ENCODE measurements at places on chromosomes 12 and 14. TPM values are rescaled to one million over a fixed set of nuclear protein-coding genes. Genes with fewer than 3 reads are reported as not detected.

GRCh38 chr12:27583981-27584380 lies 60.0 kb downstream of the PPFIBP1 start:
- no peak overlapping the region for H3K27ac ChIP-seq
- DNase-seq = no peak
- no peaks in the 10 kb centered on the region for H3K27me3 ChIP-seq
- H3K4me3 ChIP-seq = no peak overlapping the region
- H3K36me3 ChIP-seq = no peaks in the 10 kb centered on the region

- H3K4me3 ChIP-seq = no peak overlapping the region
- H3K27me3 ChIP-seq = no peaks in the 10 kb centered on the region
- H3K27ac ChIP-seq = no peak overlapping the region
- no peaks in the 10 kb centered on the region for H3K36me3 ChIP-seq
- no peaks in the 10 kb centered on the region for H3K4me1 ChIP-seq
Measured at GRCh38 chr12:82971584-82971983, 284.9 kb downstream of the TMTC2 start.

DNA sequence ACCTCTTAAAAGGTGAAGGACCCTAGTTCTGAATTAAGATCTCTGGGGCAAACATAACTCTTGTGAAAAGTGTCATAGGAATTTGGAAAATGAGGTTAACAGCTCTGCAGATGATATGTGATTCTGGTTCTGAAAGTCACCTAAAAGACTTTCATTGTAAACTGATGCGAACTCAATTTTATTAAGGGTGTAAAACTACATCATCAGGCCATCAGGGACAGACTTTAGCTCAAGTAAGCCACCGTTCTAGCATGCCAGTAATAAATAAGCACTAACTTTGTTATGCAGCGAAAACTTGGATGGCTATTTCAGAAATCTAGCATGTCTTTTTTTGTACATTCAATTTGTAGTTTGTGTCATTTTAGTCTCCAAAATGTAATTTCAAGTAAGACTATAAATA lies 61.6 kb downstream of the R3HDM2 start:
- H3K4me3 ChIP-seq = no peak overlapping the region
- H3K36me3 ChIP-seq = peaks cover 42% of the 10 kb centered on the region
- no peak for DNase-seq
- no peaks in the 10 kb centered on the region for H3K27me3 ChIP-seq
- no peak overlapping the region for H3K27ac ChIP-seq

- peaks cover 36% of the 10 kb centered on the region for H3K36me3 ChIP-seq
- peak; percentile 76 for DNase-seq
- peak overlapping the region; percentile 81 for H3K27ac ChIP-seq
Measured at GRCh38 chr12:47903927-47904712, 674 bp downstream of the VDR start.

DNA sequence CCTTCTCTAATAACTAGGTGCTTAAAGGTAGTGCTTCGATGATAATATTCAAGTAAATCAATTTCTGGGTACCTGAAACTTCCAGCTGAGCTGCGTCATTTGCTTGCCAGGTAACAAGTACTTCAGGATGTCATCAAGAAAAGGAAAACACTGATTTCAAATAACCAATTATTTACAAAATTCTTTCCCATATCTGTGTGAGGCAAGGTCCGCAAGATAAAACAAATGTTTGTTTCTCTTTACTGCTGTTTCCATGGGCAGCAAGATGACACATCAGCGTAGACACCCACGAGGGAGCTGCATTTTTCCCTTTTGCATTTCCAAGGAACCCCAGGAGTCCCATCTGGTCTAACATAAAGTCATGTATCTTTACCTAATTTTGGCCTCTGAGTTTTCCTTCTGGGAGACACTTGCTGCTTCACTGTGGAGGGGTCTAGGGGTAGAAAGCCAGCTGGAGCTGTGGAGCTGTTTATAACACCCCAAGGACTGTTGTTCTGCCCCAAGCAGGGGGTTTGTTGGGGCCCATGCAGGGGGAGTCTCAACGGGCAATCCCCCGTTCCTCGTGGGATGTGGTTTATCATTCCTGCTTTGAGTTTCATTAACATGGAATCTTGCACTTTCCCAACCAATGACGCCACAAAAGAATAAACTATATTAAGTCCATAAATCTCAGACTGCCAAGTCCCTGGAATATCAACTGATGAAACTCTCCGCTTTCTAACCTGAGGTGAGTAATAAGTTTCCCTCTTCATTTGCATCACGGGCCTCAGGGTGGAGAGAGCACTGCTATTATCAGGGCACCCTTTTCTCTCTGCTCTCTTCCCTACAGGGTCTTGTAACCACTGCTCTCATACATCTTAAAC lies 112.8 kb upstream of the PELI2 start:
- no peak for DNase-seq
- peaks cover 5% of the 10 kb centered on the region for H3K36me3 ChIP-seq
- peak overlapping the region; percentile 84 for H3K27ac ChIP-seq
- no peak overlapping the region for H3K4me3 ChIP-seq
- H3K27me3 ChIP-seq = peaks cover 36% of the 10 kb centered on the region

DNA sequence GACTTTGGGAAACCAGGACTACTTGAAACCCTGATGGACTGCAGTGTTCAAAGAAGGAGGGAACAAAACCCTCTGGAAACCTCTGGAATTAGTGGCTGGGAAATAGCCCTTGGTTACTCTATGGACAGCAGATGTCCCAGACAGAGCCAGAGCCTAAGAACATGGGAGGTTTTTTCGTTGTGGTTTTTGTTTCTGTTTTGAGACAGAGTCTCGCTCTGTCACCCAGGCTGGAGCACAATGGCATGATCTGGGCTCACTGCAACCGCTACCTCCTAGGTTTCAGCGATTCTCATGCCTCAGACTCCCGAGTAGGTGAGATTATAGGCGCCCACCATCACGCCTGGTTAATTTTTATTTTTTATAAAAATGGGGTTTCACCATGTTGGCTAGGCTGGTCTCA lies 1378.7 kb downstream of the AACS start:
- H3K4me1 ChIP-seq = no peaks in the 10 kb centered on the region
- H3K27me3 ChIP-seq = no peaks in the 10 kb centered on the region
- no peak overlapping the region for H3K4me3 ChIP-seq
- H3K36me3 ChIP-seq = no peaks in the 10 kb centered on the region
- no peak for DNase-seq

GRCh38 chr12:6208130-6208529 lies 7.9 kb downstream of the CD9 start:
- no peak overlapping the region for H3K4me3 ChIP-seq
- H3K36me3 ChIP-seq = no peaks in the 10 kb centered on the region
- no peak for DNase-seq
- peaks cover 18% of the 10 kb centered on the region for H3K27me3 ChIP-seq
- peaks cover 7% of the 10 kb centered on the region for H3K4me1 ChIP-seq

GRCh38 chr12:38144601-38145436 lies 171.8 kb upstream of the ALG10B start:
- DNase-seq = no peak
- H3K4me1 ChIP-seq = peaks cover 3% of the 10 kb centered on the region
- no peaks in the 10 kb centered on the region for H3K36me3 ChIP-seq
- no peaks in the 10 kb centered on the region for H3K27me3 ChIP-seq

DNA sequence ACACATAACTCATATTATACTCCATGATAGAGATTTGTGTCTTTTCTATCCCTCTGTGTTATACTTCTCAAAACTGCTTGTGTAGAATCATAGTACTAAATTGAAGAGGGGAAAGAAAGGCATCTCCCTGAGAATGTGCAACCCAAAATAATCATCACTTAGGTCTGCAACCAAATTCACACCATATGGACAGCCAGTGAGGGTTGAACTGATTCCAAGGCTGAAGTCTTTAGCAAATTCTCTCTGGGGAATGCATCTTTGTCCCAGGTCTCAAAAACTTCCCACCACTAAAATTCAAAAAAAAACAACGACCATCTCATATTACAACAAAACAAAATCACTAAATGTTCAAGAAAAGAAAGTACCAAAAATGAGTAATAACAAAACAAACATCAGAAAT lies 11.0 kb downstream of the ZFC3H1 start:
- H3K27me3 ChIP-seq = no peaks in the 10 kb centered on the region
- H3K27ac ChIP-seq = no peak overlapping the region
- H3K36me3 ChIP-seq = peaks cover 32% of the 10 kb centered on the region
- peaks cover 32% of the 10 kb centered on the region for H3K4me1 ChIP-seq
- H3K4me3 ChIP-seq = no peak overlapping the region

- peaks cover 12% of the 10 kb centered on the region for H3K4me1 ChIP-seq
- H3K27ac ChIP-seq = no peak overlapping the region
- no peak overlapping the region for H3K4me3 ChIP-seq
- no peak for DNase-seq
Measured at GRCh38 chr14:20419419-20419818, 6.1 kb upstream of the TEP1 start.

GRCh38 chr14:56491299-56492285 lies 88.0 kb upstream of the TMEM260 start:
- no peak overlapping the region for H3K27ac ChIP-seq
- no peak for DNase-seq
- H3K4me1 ChIP-seq = peaks cover 4% of the 10 kb centered on the region
- no peaks in the 10 kb centered on the region for H3K27me3 ChIP-seq

DNA sequence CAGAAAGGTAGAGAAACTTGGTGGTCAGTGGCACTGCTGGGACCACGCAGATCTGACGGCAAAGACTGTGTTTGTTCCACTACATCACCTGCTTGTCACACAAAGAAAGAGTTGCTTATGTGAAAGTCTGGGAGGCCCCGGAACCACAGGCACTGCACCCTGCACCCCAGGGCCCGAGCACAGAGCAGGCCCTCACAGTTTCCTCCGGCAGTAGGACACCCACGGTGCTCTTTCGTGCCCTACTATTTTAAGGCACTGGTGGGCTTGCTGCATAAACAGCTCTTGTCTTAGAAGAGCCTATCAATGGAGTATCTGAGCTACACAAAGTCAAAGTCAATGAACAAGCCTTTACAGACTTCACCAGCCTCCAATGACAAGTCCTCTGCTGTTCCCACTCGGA lies 8.0 kb downstream of the LGMN start:
- no peak overlapping the region for H3K27ac ChIP-seq
- no peak for DNase-seq
- H3K27me3 ChIP-seq = peaks cover 20% of the 10 kb centered on the region
- H3K36me3 ChIP-seq = peaks cover 2% of the 10 kb centered on the region
- no peak overlapping the region for H3K4me3 ChIP-seq
- peaks cover 5% of the 10 kb centered on the region for H3K4me1 ChIP-seq

- H3K27ac ChIP-seq = peak overlapping the region; percentile 71
- H3K4me3 ChIP-seq = peak overlapping the region; percentile 80
- no peak for DNase-seq
- no peaks in the 10 kb centered on the region for H3K36me3 ChIP-seq
Measured at GRCh38 chr12:92927436-92928281, 1.4 kb downstream of the EEA1 start.

DNA sequence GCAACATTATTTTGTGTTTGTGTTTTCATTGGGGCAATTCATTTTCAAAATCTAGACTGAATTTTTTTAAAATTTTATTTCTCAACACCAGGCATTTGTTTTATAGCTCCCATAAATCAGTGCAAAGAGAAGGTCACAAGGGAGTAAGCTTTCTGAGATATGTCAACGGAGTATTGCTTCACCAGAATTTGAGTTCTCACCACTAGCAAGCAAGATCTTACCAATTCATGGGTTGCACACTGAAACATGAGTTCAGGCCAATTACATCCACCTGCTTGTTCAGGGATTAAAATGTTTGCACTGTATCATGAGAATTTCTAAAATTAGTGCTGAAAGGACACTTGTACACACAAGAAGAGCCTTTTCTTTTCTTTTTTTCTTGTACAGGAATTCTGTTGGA lies 121.9 kb downstream of the CAND1 start:
- H3K4me3 ChIP-seq = no peak overlapping the region
- no peak overlapping the region for H3K27ac ChIP-seq
- H3K4me1 ChIP-seq = no peaks in the 10 kb centered on the region
- H3K27me3 ChIP-seq = no peaks in the 10 kb centered on the region

GRCh38 chr12:50842637-50843493 lies at the start of gene TMPRSS12:
TSS of gene TMPRSS12 (plus strand) at chr12:50842926. CDS start at chr12:50842965, 39 bp downstream.
- no peak for DNase-seq
- H3K4me3 ChIP-seq = no peak within 1 kb of the TSS
- no peaks in the 10 kb centered on the region for H3K36me3 ChIP-seq
- no peak within 1 kb of the TSS for H3K27ac ChIP-seq
- peaks cover 9% of the 10 kb centered on the region for H3K27me3 ChIP-seq

DNA sequence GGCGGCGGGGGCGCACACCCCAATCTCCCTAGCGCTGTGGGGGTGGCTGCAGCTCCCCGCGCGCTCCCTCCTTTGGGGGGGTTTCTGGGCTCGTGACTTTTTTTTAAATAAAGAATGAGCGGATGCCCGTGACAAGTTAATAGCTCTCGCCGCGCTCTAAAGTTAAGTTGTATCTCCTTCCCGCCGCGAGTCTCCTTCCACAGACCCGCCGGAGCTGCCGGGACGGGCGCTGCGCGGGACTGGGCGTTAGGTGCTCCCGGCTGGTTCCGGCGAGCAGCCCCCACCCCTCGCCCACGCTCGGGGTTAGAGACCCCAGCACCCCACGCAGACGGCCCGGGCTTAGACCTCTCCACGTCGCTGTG lies 82.6 kb upstream of the HMGA2 start:
- H3K36me3 ChIP-seq = no peaks in the 10 kb centered on the region
- peaks cover 23% of the 10 kb centered on the region for H3K27me3 ChIP-seq
- H3K27ac ChIP-seq = no peak overlapping the region
- no peak overlapping the region for H3K4me3 ChIP-seq
- no peak for DNase-seq
- H3K4me1 ChIP-seq = peaks cover 8% of the 10 kb centered on the region

- no peaks in the 10 kb centered on the region for H3K36me3 ChIP-seq
- H3K27ac ChIP-seq = no peak overlapping the region
- no peaks in the 10 kb centered on the region for H3K27me3 ChIP-seq
- no peak overlapping the region for H3K4me3 ChIP-seq
- peaks cover 3% of the 10 kb centered on the region for H3K4me1 ChIP-seq
- peak; percentile 54 for DNase-seq
Measured at GRCh38 chr14:90495357-90496276, 98.8 kb downstream of the CALM1 start.

DNA sequence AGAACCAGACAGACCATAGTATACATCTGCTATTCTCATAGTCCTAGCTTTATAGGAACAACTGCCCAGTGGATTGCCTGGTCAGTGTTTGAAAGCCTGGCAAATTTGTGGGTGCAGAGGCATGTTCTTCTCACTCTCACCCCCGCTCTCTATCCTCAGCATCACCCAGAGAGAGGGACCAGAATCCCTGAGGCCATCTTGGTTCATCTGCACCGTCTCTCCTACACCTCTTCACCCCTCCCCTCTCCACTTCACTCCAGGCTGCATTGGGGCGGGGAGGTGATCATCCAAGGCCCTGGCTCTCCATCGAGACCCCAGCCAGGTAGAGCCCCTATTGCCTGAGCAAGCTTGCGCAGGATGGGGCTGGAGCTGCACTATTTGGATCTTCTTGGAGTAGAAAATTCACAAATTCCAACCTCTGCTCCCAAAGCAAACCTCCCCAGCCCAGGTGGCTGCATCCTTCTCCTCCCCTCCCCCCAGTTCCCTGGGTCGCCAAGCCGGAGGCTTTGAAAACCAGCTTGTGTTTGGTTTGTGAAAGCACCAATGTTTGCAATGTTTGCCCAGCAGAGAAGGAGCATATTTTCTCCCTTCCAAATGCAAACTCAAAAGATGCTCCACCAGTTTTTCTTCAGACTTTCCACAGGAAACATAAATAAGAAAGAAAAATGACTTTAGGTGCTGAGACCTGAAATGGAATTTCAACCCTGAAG lies 18.6 kb upstream of the COL2A1 start:
- H3K4me3 ChIP-seq = no peak overlapping the region
- H3K4me1 ChIP-seq = no peaks in the 10 kb centered on the region
- no peak overlapping the region for H3K27ac ChIP-seq
- no peaks in the 10 kb centered on the region for H3K36me3 ChIP-seq
- peaks cover 33% of the 10 kb centered on the region for H3K27me3 ChIP-seq

ARHGAP5 gene
- 35.5 TPM for total RNA-seq

PGF gene
- total RNA-seq = 0.23 TPM

KCNA5 gene
- total RNA-seq = not detected

GLIPR1L2 gene
- total RNA-seq = not detected

IFI27 gene
- total RNA-seq = 186 TPM

PTGER2 gene
- 112 TPM for total RNA-seq
